NCI-H460 (cell line): ENCODE measurements at places on chromosomes 2 and 18.

GRCh38 chr2:213232649-213233437 lies 51.4 kb upstream of the SPAG16 start:
- DNase-seq, result no peak

GRCh38 chr2:28378679-28379584 lies 13.7 kb upstream of the FOSL2 start:
- DNase-seq, result no peak

DNA sequence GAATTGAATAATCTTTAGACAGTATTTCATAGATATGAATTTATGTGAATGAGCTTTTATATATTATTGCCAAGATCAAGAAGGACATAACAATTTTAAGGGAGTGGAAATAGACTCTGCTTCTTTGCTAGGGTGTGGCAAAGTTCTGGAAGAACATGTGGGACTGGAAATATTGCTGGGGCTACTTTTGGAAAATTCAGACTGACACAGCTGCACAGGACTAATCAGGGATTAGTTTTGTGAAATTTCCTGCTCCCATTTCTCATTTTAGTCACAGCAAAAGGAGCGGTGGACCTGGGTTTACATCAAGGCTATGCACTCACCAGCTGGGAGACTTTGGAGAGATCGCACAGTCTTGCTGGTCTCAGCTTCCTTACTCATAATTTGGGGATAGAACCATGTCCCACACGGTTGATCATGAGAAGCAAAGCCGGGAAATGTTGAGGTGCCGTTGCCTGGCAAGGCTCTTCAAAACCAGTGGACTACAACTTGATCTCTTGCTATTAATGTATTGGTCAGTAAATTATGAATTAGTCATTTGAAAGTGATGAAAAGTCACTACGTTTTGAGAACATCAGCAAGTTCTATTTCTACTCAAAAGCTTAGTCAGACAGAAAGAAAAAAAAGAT lies 42.4 kb downstream of the IL1RL2 start:
- DNase-seq, result no peak

GRCh38 chr2:5696945-5697521 lies 4.8 kb downstream of the SOX11 start:
- no peak for DNase-seq

GRCh38 chr2:239991689-239992314 lies 33.3 kb downstream of the NDUFA10 start:
- peak; percentile 46 for DNase-seq

- no peak for DNase-seq
Measured at GRCh38 chr2:124689348-124689747, 664.3 kb downstream of the CNTNAP5 start.

DNA sequence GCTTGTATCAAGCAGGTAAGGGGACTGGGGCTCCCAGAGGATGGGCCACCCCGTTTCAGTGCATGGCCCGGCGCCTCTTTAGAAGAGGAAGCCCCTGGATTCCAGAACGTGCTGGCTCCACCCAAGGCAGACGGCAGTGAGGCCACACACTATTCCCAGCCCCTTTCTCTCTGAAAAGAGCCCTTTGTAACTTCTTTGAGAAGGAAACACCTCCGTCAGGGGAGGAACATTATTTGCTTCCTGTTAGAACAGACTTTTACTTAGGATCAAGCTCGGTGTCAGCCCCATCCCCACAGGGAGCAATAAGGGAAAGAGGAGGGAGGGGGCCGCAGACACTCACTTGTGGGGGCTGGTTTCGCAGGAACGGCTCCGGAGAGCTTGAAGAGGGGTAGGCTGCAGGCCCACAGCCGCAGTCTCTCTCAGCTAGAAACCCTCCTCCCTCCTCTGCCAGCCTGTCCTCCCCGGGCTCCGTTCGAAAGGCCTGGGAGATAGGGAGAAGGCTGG lies 49.6 kb upstream of the RMDN2 start:
- DNase-seq, result no peak

GRCh38 chr2:238445409-238446190 lies 18.9 kb downstream of the ASB1 start:
- no peak for DNase-seq

GRCh38 chr18:56161566-56162260 lies 476.7 kb downstream of the TXNL1 start:
- no peak for DNase-seq

- DNase-seq, result no peak
Measured at GRCh38 chr2:83908750-83909149, 550.3 kb downstream of the SUCLG1 start.

DNA sequence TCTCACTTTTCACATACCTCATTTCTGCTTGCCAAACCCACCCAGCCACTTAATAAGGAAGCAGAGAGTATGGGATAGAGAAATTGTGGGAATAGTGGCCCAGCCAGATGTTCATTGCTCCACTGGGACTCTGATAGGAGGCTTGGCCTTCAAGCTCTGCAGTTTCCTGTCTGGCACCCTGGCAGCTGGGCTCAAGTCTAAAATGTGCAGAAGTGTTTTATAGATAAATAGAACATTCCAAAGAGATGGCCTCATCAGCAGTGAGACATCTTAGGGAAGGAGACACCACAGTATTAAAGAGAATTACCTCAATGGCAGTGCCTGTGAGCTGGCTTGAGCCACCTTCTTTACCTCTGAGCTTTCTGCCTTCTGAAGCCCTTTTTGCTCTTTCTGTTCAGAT lies 24.7 kb downstream of the COPS7B start:
- no peak for DNase-seq

DNA sequence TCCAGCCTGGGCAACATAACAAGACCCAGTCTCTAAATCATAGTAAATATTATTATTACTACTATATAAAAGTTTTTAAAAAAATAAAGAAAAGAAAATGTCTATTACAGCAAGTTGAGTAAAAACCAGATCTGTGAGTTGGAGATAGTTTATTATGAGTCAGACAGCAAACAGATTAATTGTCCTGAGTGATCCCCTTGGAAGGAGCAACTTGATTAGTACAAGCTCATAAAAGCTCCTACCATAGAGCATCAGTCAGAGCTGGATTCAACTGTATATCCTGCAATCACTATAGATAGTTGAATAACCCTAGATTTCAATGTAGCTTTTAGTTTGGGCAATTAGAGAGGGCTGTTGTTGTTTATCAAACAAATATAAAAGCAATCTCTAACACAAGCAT lies 84.1 kb downstream of the TRABD2A start:
- DNase-seq, result no peak

- no peak for DNase-seq
Measured at GRCh38 chr2:65386344-65386743, 46.1 kb downstream of the SPRED2 start.

GRCh38 chr2:74911061-74911460 lies 47.4 kb upstream of the POLE4 start:
- no peak for DNase-seq

DNA sequence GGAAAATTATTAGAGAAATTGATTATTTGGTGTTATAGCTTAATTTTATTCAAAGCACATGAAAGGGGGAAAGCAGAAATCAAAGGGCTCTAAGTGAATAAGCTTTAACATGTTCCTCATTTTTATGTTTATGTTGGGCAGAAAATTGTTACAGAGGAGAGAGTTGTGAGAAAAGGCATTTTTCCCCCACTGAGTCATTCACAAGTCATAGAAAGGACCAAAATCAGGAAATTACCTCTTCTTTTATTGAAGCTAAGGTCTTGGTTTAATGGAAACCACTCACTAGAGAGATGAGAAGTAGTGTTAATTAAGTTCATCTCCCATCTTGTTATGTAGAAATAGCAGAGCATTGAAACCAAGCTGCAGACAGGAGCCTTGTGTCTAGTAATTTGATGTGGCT lies 175.3 kb upstream of the THUMPD2 start:
- DNase-seq, result no peak

DNA sequence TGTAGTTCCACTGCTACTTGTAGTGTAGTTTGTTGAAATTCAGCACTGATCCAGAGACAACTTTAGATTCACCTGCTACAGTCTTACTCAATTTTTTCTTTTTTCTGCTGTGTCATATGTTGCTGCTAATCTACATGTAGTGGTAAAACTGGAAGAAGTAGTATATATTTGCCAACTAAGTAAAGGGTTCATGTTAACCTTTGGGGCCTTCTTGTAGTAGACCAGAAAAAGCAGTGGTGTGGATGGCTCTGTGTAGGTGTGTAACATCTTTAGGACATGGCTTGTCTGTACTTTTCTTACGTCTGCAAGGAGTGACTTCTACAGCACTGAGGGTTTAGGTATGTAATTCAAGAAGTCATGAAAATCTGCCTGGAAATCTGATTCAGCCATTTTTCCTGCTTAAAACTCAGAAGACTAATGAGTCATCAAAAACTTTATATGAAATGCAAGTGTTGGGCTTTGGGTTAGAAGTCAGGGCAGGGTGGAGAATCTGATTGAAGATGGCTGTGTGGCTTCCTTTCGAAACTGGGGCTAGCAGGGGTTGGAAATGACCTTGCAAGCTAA lies 8.4 kb downstream of the PTPRM start:
- no peak for DNase-seq

GRCh38 chr2:44100351-44100750 lies 68.3 kb upstream of the PPM1B start:
- DNase-seq, result no peak

GRCh38 chr2:65452150-65452895 lies 19.9 kb upstream of the SPRED2 start:
- no peak for DNase-seq

DNA sequence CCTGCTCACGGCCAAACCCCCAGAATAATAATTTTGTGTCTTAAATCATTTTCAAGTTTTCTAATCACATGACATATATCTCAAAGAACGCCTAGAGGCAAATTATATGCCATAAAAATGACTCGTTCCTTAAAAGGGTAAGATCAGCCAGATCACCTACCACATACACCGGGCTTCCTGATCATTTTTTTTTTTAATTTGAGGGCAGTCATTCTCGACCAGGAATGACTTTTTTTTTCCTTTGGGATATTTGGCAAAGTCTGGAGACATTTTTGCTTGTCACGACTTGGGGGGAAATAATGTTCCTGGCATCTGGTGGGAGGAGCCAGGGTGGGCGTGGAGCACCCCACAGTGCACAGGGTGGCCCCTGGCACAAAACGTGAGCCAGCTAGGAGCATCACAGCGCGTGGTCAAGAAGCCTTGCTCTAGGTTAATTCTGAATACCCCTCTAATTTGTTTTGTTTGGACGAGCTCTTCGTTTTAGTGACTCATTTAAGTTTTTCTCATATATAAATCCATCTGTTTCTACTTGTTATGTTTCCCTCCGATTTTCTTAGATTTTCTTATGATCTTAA lies 94.9 kb downstream of the TWIST2 start:
- no peak for DNase-seq

- DNase-seq, result peak; percentile 33
Measured at GRCh38 chr2:138922973-138923563, 142.9 kb upstream of the NXPH2 start.

DNA sequence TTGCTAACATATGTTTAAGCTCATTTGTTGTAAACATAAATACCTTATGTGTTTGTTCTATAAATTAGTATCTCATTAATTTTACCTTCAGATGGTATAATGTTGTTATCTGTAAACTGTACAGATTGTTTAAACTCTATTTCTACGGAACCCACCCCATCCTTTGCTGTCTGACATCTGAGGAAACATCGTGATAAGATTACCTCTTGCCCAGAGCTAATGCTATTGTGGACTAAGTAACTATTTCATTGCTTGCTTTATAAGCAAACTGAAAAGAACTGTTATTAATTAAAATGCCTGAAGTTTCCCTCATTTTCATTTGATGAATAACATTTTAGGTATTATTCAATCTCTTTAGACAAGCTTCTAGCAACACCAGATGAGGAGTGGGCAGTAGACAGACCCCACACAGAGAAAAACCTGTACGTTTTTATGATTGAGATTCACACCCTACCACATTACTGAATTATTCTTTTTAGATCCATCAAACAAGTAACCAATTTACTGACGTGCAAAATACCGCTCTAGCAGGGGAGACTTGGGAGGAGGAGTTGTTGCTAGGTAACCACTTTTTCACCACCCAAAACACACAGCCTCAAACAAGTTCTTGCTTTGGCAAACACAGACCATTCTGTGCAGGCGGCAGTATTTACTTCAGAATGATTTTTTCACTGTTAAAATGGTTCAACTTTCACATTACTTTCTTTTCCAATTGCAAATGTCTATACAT lies 1.9 kb upstream of the SYT4 start:
- DNase-seq, result no peak

GRCh38 chr2:145494441-145494840 lies 974.5 kb upstream of the ZEB2 start:
- no peak for DNase-seq

- no peak for DNase-seq
Measured at GRCh38 chr18:37944700-37945270, 379.2 kb upstream of the CELF4 start.
